ENCODE measurements at places on chromosomes 4 and X.

DNA sequence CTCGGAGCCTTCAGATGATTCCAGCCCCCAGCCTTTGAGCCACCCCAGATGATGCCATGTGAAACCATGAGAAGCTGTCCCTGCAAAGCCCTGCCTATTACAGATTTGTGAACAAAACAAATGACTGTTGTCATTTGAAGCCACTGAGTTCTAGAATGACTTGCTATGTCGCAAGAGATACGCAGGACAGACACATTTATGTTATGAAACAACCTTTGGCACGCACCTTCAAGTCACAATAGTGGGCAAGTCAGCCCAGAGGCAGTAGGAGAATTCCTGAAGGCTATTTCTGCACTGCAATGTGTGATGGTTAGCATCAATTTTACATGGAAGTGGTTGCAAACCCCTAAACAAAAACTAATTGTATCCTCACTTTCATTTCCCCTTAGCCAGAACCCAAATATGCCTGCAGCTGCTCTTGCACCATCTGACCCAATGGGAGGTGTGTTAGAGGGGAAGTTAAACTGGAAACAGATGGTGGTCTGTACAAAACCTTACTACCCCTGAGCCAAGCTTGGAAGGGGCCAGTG is 174.4 kb upstream of the ATP6AP2 start:
- DNase-seq = no peak

DNA sequence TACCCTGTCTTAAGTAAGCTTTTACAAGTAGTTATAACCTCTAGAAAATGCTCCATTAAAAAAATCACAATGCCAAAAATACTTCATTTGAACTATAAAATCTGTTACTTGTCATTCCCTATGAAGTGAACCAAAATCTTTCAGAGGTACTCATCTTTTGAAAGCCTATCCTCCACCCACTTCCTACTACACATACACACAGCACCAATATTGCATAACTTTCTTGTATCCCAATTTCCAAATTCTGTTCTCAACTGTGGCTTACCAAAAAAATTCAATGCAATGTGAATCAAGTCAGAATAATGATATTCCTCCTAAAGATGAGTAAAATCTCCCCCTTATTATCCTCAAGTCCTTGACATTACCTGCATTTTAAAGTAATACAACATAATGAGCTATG is 15.9 kb downstream of the DHX15 start:
- no peak for DNase-seq

GRCh38 chr4:83043801-83044407 is 8.9 kb downstream of the COPS4 start:
- DNase-seq = no peak

DNA sequence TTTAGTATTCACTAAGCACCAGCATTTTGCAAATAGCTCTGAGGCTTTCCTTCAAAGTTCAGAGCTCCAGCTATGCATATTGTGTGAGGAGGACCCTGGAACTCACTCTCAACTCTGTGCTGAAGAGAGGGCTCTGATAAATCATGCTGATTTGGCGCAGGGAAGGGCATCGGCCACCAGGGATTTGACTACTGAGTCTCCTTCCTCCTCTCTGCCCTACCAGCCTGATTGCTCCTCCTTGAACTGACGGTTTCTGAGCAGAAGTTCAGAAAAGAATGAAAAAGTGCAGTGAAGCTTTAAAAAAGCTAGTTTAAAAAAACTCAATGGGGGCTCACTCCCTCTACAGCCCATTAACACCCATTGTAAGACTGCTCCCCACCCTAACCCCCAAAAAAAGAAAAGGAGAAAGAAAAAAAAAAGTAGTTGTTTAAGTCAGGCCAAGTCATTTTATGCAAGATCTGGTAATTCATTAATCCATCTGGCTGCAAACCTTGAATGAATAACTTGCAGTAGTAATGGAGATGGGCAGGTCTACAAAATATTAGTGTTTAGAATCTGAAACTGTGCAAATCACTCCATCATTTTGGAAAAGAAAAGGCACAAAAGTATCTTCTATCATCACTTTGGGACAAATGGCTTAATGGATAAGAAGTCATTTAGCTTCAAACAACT is 13.3 kb downstream of the PPARGC1A start:
- DNase-seq = no peak

GRCh38 chrX:104370089-104370488 is 115.4 kb upstream of the ESX1 start:
- DNase-seq = no peak

DNA sequence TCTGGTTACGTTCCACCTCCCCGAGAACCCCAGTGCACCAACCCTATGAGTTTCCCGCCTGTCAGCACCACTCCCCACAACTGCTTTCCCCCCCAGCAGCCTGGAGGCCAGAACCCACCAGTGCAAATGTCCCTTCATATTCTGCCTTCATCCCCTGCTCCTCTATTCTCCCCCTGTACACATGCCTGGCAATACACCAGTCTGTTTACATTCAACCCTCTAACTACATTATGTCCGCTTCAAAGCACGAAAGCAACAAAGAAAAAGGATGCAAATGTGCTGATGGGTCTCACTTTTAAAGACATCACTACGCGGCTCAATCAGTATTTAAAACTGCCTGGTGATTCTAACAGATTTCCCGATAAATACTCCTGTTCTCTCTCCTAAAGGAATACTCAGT is 126.7 kb upstream of the SORBS2 start:
- no peak for DNase-seq

DNA sequence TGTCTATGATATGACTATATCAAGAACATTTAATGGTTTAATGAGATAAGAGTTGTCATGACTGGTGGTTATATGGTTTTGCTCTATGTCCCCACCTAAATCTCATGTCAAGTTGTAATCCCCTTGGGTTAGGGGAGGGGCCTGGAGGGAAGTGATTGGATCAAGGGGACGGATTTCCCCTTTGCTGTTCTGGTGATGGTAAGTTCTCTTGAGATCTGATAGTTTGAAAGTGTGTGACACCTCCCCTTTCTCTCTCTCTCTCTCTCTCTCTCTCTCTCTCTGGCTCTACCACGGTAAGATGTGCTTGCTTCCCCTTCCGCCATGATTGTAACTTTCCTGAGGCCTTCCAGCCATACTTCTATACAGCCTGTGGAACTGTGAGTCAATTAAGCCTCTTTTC is 803.4 kb downstream of the TRIML1 start:
- DNase-seq = no peak
